ENCODE measurements at places on chromosomes 12 and 14.

- no peak for DNase-seq
These were observed 209.5 kb upstream of the ARHGAP5 start for GRCh38 chr14:31867570-31867969.

- no peak for DNase-seq
These were observed 12.7 kb downstream of the DPPA3 start for GRCh38 chr12:7723926-7724325.

GRCh38 chr14:42378880-42379279 is 772.2 kb downstream of the LRFN5 start:
- no peak for DNase-seq

DNA sequence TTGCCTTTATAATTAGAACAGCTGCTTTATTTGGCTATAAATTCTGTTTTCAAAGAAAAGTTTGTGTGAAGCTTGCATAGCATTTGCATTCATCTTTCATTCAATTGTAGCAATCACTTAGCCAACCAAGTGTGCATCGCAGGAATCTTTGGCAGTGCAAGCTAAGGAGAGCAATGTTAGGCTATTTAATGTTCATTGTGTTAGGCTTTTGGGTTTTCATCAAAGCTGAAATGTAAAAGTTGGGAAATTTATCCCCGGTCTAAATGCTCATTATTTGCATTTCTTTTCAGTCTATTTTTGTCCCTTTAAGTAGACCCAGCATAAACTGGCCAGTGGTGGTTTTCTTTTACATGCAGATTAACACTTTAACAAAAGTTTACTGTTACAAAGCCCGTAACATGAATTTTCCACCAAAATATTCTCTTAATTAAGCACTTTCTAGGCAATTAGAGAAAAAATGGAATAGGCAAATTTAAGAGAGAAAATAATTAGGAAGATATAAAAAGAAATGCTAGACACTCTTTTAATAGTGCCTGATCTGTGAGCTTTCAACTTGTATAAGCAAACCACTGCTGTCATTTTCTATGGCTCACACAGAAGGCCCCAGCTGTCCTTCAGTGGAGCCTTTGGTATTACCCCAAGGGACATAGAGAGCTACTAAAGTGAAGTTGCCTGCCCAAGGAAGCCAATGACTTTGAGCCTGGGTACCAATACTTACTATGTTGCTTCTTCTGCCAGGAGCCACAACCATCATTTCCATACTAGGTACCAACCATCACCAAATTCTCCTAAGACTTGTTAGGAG is 898.9 kb upstream of the SEL1L start:
- DNase-seq = no peak

DNA sequence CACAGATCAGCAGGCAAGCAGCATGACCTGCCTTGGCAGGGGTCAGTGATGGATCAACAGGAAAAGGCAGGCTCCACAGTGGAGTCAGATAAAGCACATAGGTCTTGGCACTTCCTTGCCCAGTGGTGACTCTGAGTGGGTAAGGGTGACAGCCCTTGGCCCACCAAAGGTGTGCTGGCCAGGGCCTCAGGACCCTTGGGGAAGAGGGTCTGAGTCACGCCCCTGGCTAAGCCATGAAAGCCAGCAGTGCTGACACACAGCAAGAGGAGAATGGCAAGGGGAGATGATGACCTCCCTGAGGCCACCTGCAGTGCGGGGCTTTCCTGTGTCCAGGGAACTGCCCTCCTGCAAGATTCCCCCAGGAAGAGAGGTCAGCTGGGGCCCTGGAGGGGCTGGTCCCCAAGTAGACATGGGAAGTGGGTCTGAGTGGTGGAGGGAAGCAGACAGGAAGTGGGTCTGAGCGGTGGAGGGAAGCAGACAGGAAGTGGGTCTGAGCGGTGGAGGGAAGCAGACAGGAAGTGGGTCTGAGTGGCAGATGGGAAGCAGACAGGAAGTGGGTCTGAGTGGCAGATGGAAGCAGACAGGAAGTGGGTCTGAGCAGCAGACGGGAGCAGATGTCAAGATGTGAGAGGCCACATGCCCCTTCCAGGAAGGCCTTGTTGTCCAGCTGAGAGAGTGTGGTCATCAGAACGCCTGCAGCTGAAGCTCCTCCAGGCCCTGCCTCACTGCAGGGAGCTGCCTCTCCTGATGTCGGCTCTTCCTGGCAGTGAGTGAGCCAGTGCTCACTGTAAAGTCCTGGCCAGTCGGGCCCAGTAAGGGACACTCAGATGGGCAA is 34.8 kb downstream of the DIO3 start:
- no peak for DNase-seq

GRCh38 chr12:94498073-94498472 is 38.4 kb upstream of the CEP83 start:
- DNase-seq = no peak

DNA sequence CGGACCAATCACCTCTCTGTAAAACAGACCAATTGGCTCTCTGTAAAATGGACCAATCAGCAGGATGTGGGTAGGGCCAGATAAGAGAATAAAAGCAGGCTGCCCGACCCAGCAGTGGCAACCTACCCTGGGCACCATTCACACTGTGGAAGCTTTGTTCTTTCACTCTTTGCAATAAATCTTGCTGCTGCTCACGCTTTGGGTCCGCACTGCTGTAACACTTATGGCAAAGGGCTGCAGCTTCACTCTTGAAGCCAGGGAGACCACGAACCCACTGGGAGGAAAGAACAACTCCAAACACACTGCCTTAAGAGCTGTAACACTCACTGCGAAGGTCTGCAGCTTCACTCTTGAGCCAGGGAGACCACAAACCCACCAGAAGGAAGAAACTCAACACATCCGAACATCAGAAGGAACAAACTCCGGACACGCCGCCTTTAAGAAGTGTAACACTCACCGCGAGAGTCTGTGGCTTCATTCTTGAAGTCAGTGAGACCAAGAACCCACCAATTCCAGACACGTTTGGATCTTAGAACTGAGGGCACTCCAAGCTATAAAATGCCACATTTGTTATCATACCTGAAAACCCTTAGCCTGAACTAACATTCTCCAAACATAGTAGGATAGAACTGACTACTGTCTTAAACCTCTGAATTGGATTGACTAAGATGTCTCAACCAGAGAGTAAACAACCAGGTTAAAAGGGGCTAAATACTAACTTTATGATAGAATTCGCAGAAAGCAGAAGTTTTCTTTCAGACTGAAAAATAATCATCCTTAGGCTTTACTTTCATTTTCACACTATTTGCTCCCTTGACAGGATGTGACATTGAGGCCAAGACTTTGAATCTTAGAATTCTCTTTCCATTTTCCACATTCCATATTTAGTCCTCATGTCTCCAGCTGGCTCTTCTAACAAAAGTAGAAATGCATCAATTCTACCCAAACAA is 33.6 kb downstream of the CDKL1 start:
- no peak for DNase-seq

GRCh38 chr12:47885012-47885501 is 19.7 kb downstream of the VDR start:
- DNase-seq = no peak

GRCh38 chr12:78864403-78864869 is at the start of gene SYT1:
Gene SYT1, plus strand, starts transcription at chr12:78864774.
- DNase-seq = peak; percentile 97

- no peak for DNase-seq
These were observed 30.0 kb downstream of the DTX1 start for GRCh38 chr12:113086249-113087164.

GRCh38 chr12:104750061-104750460 is 208.0 kb downstream of the SLC41A2 start:
- DNase-seq = no peak

DNA sequence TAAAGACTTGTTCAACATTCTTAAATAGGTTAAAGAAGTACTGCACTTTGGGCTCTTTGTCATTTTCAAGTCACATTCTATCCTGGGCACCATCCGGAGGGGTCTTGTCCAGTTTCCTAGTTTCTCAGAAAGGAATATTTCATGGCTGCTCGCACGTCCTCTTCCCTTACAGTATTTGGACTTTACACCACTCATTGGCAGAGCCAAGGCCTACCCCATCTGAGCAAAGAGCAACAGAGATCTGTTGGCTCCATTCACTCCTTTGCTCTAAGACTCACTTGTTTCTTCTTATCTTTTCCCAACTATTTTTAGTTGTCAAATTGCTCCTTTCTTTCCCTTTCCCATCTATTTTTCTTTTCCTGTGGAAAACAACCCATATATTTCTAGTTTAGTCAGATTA is 118.2 kb downstream of the CRADD start:
- no peak for DNase-seq

DNA sequence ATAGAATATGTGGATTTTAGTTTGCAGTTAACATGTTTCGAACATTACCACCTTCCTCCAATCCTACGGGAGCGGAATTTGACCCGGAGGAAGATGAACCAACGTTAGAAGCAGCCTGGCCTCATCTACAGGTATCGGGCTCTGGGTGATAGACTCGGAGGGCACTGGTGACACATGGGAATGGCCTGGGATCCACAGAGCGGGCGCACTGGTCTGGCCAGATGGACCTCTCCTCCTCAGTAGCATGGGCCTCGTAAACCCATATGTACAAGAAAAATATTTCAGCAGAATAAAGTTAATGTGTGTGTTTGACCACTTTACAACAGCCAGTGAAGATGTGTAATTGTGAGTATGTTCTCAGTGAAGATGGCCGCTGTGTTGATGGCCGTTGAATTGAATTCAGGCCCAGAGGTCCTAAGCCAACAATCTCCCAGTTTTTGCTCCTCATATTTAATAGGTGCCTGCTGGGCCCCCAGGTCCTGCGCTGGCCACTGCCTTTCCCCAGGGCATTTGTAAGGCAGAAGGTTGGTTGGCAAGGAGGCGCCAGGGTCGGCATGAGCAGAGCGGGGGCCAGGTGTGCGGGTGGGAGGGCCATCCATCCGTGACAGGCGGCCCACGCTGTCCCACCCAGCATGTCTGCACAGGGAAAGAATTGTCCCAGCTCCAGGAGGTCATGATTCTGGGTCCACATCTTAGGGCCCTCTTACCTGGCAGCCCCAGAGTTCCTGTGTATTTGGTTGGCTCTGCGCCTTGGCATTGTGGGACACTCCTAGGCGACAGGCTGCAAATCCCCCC is 82.0 kb upstream of the DYNC1H1 start:
- no peak for DNase-seq

GRCh38 chr14:67526676-67527459 is 6.2 kb upstream of the PLEKHH1 start:
- peak; percentile 64 for DNase-seq

DNA sequence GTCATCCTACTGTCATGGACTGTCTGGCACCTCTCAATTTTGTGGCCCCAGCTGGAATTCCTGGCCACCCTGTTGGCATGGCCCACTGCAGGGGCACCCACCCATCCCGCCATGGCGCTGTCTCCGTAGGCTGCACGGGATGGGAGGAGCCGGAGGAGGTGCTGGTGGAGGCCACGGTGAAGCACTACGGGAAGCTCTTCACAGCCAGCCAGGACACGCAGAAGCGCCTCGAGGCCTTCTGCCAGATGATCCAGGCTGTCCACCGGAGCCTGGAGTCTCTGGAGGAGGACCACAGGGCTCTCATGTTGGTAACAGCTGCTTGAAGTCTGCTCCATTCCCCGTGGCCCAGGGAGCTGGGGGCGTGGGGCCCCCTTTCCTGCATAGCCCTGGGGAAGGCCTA is 3.9 kb downstream of the CCDC197 start:
- no peak for DNase-seq

GRCh38 chr12:27705263-27705662 is 5.4 kb upstream of the MRPS35 start:
- no peak for DNase-seq

- DNase-seq = peak; percentile 68
These were observed 6.1 kb downstream of the SDR39U1 start for GRCh38 chr14:24436355-24437019.

DNA sequence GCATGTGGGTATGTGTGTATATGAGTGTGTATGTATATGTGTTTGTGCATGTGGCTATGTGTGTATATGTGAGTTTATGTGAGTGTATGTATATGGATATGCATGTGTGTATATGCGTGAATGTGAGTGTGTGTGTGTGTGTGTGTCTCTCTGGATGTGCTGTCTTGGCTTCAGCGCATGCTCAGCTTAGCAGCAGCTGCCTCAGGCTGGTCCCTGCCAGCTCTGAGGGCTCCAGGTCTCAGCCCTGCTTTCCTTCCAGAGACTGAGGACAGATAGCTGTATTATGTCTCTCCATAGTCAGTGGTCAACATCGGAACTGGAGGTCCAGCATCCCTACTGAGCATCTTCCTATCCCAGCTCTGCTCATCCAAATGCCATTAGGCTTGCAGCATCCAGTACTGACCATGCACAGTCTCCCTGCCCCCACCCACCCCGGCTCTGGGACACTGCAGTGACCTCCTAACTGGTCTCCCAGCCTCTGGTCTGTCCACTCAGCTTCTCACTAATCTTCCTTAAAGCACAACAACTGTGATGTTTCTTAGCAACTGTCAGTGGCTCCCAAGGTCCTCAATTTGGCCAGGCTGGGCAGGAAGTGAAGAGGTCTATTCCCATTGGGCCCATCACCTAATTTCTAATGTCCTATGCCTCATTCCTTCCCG is 22.8 kb downstream of the FAIM2 start:
- DNase-seq = no peak

GRCh38 chr12:68686262-68686594 is 550 bp upstream of the NUP107 start:
- DNase-seq = no peak

DNA sequence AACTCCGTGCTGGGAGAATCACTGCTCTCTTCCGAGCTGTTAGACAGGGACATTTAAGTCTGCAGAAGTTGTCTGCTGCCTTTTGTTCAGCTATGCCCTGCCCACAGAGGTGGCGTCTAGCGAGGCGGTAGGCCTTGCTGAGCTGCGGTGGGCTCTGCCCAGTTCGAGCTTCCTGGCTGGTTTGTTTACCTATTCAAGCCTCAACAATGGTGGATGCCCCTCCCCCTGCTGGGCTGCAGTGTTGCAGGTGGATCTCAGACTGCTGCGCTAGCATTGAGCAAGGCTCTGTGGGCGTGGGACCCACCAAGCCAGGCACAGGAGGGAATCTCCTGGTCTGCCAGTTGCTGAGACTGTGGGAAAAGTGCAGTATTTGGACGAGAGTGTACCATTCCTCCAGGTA is 43.7 kb downstream of the GPR137C start:
- no peak for DNase-seq

GRCh38 chr12:44889926-44890325 is 13.8 kb upstream of the NELL2 start:
- DNase-seq = no peak

GRCh38 chr14:69252851-69253250 is 7.1 kb upstream of the GALNT16 start:
- no peak for DNase-seq

GRCh38 chr14:95759941-95760340 is 46.0 kb upstream of the TCL1A start:
- no peak for DNase-seq

- no peak for DNase-seq
These were observed 12.0 kb upstream of the SERPINA1 start for GRCh38 chr14:94400422-94400841.

- no peak for DNase-seq
These were observed 14.9 kb downstream of the UBE3B start for GRCh38 chr12:109492371-109492770.

GRCh38 chr12:39467432-39467870 is 24.5 kb upstream of the KIF21A start:
- no peak for DNase-seq

GRCh38 chr14:26132061-26132645 is 465.7 kb downstream of the NOVA1 start:
- DNase-seq = no peak

All from NCI-H2081 (cell line).